Cardiac muscle cell (in vitro differentiated cells and primary cell): ENCODE measurements at places on chromosomes 7 and 10. TPM values are rescaled to one million over a fixed set of nuclear protein-coding genes. Genes with fewer than 3 reads are reported as not detected.

DNA sequence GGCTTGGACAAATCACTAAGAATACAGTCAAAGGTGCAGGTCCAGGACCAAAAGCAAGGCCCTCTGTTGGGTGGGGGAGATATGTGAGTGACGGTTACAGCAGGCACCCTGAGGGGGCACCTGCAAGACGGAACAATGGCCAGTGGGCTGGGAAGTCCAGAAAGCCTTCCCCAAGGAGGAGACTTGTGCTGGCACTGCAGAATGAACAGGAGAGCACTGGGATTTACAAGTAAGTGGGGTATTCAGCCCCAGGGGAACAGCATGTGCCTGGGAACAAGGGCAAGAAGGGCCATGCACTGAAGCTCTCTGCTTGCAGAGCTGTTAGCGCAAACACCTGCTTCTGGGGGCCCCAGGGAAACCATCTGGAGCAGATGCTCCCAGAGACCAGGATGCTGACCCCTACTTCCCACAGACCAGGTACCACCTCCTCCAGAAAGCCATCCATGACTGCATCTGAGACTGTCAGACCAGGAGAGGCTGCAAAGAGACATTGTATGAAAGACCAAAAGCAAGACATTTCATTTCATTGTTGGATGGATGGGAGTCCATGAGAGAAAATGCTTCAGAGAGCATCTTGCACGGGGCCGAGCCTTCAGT, 24.6 kb upstream of the ZMIZ1 start:
- peaks cover 30% of the 10 kb centered on the region for H3K4me1 ChIP-seq
- H3K36me3 ChIP-seq: no peaks in the 10 kb centered on the region
- H3K4me3 ChIP-seq: no peak overlapping the region
- no peaks in the 10 kb centered on the region for H3K27me3 ChIP-seq

DNA sequence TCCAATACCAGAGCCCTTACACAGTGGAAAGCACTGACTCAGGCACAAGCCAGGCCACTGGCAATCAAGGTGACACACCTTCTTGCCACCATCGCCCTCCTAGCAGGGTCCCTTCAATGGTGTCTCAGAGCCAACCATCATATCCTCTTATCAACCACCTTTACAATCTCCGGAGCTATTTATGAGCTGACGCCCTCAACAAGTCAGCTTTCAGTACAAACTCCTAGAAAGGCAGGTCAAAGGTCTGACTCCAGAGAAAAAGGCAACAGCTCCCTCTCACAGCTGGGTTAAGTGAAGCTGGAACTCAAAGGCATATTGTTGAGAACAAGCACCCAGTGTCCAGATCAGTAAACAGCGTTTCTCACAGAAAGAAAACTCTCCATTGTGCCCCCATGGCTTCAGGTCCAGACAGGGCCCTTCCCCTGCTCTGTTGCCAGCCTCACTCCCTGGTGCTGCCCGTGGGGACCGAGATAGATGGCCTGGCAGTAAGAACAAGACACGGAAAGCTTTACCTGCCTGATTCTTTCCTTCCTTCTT, 2.4 kb downstream of the ZNF3 start:
- DNase-seq: no peak
- H3K27me3 ChIP-seq: no peaks in the 10 kb centered on the region
- H3K4me1 ChIP-seq: peaks cover 10% of the 10 kb centered on the region
- peaks cover 35% of the 10 kb centered on the region for H3K36me3 ChIP-seq
- H3K4me3 ChIP-seq: no peak overlapping the region

DNA sequence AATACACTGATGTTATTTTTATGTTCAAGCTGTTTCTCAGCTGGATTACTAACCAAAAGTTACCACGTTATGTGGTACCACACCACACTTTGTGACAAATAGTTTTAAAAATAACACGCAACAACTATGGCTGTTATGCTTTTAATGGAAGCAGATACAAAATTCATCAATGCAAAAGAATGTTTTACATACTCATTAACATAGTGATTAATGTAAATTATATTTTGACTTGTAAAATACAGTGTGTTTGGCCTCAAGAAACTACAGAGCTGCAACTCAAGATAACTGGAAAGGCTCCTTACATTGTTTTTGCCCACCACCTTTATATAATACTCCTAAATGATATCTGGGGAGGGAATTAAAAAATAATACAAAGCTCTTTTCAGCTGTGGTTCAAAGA, 25.5 kb downstream of the NCOA4 start:
- H3K4me1 ChIP-seq: no peaks in the 10 kb centered on the region
- no peaks in the 10 kb centered on the region for H3K27me3 ChIP-seq
- H3K4me3 ChIP-seq: no peak overlapping the region
- no peak for DNase-seq
- peaks cover 75% of the 10 kb centered on the region for H3K36me3 ChIP-seq

Gene MBL2
- polyA plus RNA-seq: not detected in 2 replicates

GRCh38 chr7:33035776-33036175, 26.8 kb downstream of the NT5C3A start:
- no peak overlapping the region for H3K27ac ChIP-seq
- H3K27me3 ChIP-seq: no peaks in the 10 kb centered on the region
- no peaks in the 10 kb centered on the region for H3K36me3 ChIP-seq
- no peak for DNase-seq
